ENCODE measurements at places on chromosomes 5 and 9. TPM values are rescaled to one million over a fixed set of nuclear protein-coding genes. Genes with fewer than 3 reads are reported as not detected.

The IRX1 gene
- 0.27 TPM for total RNA-seq

The ENTREP1 gene
- 1.3 TPM for total RNA-seq

The ATP6V1G1 gene
- 104 TPM for total RNA-seq

The CAVIN4 gene
- total RNA-seq: 2.0 TPM

The HSPA5 gene
- 250 TPM for total RNA-seq

The FBXL7 gene
- total RNA-seq: 6.1 TPM

The DIPK1B gene
- total RNA-seq: 100 TPM

The NMUR2 gene
- not detected for total RNA-seq

The OTULINL gene
- under 0.01 TPM for total RNA-seq
